Activated CD8-positive, alpha-beta memory T cell treated with anti-CD3 and anti-CD28 coated beads for 1 hour (primary cell): ENCODE measurements at places on chromosomes 5 and 9.

DNA sequence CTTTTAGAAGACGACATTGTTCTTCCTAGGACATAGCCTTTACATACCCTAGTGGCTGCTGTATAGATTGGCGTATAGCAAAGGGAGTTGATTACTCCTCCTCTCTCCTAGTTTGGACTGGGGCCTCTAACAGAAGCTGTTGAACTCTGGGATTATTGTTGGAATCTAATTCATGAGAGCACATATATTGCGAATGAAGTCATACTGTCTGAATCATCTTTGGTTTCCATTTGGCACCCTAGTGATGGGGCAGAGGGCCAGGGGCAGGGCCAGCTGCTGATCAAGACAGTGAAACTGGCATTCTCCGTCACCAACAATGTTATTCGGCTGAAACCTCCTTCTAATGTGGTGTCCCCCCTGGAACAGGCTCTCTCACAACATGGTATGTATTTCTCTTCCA lies 40.3 kb downstream of the NUP188 start:
- no peak for DNase-seq

DNA sequence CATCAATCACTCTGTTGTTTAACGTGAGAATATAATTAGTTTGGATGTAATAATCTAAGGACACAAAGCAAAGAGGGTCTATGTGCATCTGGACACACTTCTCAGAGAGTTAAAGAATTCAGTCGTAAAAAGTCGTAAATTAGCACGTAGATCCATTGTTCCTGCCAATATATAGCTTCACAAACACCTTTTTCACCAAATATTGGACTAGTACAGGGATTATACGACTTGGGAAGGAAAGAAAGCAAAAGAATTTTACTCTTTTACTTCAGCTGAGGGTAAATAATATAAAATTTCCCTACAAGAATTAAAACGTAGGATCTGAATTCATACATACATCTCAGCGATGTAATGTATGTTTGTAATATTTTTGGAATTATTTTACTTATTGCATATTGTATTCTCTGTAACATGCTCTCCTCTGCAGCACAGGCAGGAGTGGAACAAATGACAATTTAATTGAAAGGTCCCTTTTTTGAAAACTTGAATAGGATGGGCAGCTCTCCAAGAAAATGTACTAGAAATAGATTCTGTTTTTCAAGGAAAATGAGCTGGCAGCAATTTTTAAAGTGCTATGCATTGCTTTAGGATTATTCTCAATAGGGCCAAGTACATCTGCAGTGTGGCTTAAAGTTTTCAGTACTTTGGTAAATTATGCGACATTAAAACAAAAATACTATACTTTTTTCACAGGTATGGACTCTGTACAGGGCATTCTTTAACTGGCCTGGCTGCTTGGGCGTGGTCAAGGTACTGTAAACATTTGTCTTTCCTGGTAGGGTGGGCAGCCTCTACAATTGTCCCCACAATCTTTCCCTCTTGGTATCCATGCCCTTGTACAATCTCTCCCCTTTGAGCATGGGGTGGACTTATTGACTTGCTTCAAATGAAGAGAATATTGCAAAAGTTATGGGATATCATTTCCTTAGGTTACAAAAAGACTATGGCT lies 39.7 kb upstream of the HSD17B4 start:
- DNase-seq, result no peak

- DNase-seq, result no peak
Observed at GRCh38 chr9:20940447-20941173, 90.8 kb downstream of the HACD4 start.

DNA sequence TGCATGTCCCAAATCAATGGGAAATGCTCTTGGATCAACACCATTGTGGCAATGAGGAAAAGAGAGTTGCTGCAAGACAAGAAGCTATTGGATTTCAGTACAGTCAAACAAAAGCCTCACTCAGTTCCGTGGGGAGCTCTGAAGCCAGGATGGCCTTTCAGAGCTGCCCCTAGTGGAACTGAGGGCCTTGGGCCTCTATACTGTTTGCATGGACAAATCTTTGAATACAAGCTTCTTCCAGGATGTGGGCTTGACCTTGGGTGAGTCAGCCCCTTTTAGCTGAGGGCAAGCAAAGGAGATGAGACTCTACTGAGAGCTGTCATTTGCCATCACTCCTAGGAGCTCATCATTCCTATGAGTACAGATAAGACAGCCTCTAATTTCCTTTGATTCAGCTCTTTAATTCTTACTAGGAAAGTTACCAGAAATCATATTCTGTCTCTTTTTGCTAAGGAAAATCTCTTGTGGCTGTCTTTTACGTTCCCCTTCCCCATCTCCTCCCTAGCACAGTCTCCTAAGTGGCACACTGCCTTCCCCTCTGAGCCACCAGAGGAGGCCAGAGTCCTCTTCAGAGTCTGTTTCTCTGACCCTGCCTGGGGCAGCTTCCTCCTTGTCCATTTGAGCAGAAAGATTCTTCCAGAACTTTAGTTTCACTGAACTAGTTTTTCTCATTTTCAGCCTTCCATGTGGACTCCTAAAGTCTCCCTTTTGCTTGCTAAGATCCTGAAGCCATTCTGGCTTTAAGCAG lies 168.8 kb upstream of the POC5 start:
- no peak for DNase-seq

DNA sequence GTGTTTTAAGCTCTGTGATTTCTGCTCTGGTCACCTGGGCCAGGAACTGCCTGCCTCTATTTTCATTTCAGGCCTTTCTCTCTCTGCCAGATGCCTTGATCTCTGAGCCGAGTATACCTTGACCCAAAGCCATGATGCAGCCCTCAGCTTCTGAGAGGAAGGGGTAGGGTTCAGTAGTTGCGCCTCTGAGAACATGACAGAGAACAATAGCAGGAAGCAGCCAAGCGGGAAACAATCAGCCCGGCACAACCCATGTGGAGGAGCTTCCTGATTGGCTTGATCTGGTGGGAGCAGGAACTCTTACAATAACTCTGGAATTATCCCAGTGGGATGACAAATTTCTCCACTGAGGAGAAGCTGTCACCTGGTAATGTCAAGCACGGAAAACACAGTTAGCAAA lies 127.4 kb downstream of the PALM2AKAP2 start:
- no peak for DNase-seq

DNA sequence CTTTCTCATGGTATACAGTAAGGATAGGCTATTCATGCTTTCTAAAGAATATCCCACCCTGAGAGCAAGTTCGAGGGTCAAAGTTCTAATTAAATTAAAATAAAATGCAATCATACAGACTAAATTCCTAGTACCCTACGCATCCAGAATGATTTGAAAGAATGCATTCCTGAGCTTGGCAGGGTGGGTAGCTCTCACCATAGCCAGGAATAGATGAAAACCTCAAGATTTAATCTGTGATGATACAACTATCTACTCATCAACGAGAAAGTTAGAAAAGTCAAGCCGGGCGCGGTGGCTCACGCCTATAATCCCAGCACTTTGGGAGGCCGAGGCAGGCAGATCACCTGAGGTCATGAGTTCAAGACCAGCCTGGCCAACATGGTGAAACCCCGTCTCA lies 32.3 kb downstream of the SERINC5 start:
- no peak for DNase-seq

GRCh38 chr9:8766096-8766495 lies 966.5 kb upstream of the DMAC1 start:
- DNase-seq, result no peak

DNA sequence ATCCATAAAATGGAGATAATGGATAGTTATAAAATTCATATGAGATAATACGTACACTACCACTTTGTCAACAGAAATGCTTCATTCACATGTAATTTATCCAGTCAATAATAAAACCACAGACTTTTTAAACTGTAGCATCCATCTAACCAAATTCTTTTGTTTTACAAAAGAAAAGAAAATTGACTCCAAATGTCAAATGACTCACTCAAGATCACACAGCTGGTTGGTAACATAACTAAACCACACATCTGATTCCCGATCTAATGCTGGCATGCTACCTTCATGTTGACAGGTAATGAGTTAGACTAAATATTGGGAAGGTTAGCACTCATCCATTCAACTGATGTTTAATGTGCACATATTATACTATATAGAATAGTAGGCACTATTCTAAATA lies 4.9 kb downstream of the FRMD3 start:
- DNase-seq, result no peak

DNA sequence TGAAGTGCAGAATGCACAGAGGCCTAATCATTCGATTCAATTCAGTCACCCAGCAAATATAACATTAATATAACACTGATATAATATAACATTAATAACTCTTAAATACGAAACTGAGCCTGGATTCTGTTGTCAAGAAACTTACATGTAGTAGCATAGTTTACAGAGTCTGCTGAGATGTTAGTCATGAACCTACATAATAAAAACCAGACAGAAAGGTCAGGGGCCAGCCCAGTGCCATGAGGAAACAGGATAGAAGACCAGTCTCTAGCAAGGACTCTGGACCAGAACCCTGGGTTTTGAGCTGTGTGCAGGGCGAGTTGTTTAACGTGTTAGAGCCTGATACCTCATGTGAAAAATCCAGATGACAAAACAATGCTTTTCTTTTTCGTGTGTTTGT lies 234.7 kb downstream of the NR2F1-AS1 start:
- no peak for DNase-seq

DNA sequence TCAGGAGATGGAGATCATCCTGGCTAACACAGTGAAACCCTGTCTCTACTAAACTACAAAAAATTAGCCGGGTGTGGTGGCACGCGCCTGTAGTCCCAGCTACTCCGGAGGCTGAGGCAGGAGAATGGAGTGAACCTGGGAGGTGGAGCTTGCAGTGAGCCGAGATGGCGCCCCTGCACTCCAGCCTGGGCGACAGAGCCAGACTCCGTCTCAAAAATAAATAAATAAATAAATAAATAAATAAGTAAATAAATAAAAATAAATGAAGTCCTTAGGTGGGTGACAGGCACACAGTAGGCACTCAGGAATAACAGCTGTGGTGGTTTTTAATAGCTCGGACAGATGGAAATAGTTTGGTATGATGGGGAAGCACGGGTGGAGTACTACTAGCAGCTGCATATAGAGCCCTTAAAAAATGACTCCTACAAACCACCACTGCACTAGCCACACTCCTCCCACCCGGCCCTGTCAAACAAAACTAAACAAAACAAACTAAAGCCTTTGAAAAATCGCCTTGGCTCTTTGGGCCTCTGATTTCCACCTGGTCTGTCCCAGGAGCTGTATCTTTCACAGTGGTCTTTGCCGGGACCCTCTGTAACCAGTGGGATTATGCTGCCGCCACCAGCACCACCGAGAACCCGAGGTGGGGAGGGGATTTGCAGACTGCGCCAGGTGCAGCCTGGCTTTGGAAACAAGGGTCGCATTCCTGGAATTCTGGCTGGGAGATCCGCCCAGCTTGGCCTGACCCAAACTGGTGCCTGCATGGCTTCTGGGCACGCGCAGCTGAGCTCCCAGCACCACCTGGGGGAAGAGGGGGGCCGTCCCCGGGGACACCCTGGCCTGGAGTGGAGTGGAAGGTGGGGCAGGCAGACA lies 5.1 kb upstream of the WDR5 start:
- DNase-seq, result no peak

GRCh38 chr5:80275347-80275746 lies 19.5 kb upstream of the SERINC5 start:
- DNase-seq, result no peak

DNA sequence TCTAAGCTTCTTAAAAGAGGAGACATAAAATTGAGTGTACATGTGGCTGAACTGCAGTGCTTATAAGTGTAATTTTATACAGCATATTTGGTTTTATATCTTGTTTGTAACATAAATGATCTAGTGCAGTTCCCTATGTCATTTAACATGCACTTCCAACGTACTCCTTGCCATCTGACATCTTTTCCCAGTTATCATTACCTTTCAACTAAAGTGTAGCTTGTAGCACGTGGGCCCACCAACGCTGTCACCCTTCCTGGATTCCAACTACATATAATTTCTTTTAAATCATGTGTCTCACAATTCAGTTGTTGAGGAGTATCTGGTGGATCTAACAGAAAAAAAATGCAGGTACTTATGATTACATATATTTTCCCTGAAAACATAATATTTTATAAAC lies 50.1 kb downstream of the LIFR start:
- DNase-seq, result no peak

- DNase-seq, result no peak
Observed at GRCh38 chr9:135281151-135281550, 193.7 kb downstream of the OLFM1 start.

- no peak for DNase-seq
Observed at GRCh38 chr5:176560364-176560763, 11.2 kb downstream of the CDHR2 start.

DNA sequence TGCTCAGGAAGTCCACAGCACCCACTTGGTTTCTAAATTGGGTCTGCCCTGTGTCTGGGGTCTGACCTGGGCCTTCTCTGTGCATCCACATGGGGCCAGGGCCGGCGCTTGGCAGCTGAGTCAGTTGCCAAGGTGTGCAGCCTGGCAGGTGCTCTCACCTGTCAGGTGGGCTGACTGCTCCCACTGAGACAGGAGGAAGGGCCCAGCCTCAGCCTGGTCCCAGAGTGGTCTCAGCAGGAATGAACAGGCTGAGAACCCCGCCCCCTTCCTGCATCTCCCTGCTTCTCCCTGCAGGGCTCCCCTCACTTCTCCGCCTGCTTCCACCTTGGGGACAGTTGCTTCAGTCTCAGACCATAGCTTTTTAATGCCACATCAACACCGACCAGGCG lies 60.5 kb downstream of the BARX1 start:
- DNase-seq, result no peak

GRCh38 chr5:156783092-156783491 lies 67.0 kb upstream of the PPP1R2B start:
- no peak for DNase-seq

DNA sequence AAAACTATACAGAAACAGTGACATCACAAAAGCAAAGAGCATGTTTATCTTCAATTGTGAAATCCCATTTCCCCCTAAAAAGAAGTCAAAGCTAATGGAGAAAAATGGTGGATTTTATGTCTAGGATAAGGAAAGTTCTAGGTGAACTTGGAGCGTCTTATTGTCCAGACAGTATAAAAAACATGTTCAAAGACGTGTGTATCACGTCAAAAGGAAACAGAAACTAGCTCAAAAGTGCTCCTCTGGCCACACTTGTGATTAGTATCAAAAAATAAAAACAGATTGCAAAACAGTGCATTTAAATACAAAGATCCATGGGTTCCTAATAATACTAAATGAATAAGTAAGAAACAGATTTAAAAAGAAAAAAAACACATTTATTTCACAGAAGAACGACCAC lies 568.9 kb downstream of the ANXA1 start:
- no peak for DNase-seq

DNA sequence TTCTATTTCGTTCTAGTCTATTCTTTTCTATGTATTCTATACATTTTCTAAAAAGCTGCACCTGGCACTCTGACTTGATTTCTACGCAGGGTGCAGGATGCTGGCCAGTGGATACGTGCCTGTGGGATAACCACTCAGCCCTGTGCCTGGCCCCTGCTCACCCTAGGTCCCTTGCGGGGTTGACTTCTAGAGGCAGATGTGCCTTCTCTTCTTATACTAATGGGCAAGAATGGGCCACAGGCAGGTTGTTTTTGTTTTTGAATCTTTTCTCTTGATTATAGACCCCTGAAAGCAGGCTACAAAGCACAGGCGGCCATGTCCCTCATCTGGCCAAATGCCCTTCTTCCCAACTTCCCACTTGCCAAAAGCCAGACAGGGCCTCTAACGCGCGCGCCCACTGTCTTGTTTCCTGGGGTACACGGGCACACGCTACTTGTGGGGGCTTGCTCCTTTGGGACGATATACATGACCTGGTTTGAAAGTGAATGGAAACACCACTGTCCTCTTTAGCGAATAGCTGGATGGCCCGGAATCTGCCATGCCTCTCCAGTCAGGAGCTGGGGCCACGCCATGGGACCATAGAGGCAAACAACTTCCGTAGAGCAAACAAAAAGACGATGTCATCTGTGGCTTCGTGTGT lies 162.7 kb upstream of the IRX2 start:
- DNase-seq, result no peak
